ENCODE measurements at places on chromosomes 3 and 15. TPM values are rescaled to one million over a fixed set of nuclear protein-coding genes. Genes with fewer than 3 reads are reported as not detected.

GRCh38 chr3:66962664-66963063 is 35.4 kb upstream of the KBTBD8 start:
- no peak for DNase-seq

DNA sequence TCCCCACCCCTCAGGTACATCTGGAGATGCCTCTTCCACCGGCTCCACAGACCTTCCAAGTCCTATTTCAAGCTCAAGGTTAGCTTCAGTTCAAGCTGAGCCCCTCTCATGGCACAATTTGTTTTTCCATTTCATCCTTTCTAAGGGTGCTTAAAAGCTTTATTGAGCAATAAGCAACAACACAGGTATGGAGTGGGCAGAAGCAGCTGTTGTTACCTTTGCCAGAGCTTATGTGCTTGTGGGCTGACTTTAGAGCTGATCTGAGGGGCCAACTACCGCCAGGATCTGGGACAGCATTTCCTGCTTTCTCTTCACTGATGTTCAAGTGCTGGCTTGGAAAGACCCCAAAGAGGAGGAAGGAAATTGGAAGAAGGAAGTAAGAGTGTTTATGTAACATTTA is 140.0 kb upstream of the KLHL25 start:
- DNase-seq, result peak; percentile 26

DNA sequence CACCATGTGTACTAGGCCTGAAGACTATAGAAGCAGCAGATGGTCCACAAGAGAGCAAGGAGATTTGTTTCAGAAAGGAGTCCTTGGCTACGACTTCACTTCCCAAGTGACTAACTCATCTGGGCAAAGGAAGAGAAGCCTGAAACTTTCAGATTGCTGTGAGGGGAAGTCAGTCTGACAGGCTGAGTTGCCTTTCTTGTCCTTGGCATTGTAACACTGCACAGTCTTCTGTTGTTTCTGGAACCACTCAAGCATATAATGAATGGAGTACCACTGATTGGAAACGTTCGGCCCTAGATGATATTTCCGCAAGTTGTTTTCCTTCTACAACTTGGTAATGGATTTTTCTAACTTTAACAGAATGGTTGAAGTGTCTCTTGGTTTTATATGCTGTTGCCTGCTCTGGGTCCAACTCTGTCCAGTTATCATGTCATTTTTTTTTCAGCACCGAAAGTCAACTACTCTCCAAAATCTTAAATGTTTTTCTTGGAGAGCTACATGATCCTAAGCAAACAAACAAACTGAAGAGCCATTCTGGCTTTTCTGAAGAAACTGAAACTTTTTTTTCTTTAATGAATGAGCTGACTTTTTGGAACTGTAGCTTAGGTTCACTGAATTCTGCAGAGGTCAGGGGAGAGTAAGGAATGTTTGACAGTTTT is 685.7 kb downstream of the MECOM start:
- DNase-seq, result no peak

DNA sequence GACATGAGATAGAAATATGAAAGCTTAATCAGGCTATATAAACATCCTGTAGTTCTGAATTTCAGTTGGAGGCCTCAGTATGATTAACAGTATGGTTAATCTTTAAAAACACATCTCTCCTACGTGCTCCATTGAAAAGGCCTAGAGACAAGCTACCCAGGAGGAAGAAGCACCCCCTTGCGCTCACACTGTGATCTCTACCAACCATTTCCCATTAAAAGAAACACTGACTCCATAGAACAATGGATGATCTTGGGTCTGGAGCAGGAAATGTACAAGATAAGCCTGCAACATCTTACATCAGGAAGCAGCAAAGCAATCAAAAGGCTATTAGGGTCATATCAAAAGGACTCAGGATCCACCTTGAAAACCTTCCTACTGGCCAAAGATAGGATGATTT is 3.4 kb upstream of the EOGT start:
- no peak for DNase-seq

GRCh38 chr3:87833039-87833377 is 225.8 kb downstream of the CGGBP1 start:
- peak; percentile 54 for DNase-seq

- no peak for DNase-seq
Measured at GRCh38 chr15:57777003-57777402, 70.5 kb downstream of the POLR2M start.

DNA sequence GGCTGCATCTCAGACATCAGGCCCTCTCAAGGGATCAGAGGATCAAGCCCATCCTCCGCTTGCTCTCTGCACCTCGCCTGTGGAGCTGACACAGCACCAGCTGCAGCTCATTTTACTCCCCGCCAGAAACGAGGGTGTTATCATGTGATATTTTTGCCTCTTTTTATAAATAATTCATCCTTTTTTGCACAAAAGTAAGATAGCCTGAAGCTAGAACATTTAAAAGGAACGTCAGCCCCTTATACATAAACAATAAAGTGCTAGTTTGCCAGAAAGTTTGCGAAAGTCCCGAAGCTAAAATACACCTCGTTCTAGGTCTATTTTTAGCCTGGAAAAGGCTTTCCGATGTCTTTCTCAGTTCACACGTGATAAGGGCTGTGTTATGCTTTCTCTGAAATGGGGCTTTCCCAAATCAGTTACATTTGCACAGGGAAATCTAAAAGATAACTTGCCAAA is 9.6 kb upstream of the FAM174B start:
- DNase-seq, result peak; percentile 93

DNA sequence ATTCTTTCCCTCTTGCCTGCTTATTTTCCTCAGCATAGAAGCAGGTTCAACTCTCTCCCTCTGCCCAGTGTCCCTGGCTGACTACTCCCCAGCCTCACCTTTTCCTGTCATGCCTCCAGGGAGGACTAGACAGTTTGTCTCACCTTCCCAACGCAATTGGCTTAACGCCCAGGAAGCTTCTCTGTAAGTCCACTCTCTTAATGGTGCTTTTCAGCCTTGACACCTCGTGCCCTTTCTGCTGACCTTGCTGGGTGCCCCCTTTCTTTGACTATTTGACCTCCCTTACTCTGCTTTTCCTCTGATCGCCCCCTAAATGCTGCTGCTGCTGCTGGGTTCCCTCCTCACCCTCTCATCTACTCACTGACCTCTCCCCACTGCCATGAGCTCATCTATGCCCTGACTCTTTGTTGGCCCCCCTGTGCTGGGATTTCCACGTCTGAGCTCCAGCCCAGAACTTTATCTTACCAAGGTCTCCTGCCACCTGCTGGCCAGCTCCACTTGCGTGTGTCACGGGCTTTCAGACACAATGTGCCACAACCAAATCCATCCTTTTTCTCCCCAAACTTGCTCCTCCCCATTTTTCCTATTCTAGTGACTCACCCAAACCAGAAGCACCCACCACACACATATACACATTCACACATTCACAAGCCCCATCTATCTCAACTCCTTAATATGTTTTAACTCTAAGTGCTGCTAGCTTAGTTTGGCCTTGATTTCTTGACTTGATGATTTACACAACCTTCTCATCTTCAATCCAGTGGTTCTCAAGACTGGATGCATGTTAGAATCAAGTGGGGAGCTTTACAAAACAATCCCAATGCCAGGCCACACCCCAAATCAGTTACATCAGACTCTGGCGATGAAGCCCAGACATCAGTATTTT is 16.6 kb downstream of the EPB42 start:
- DNase-seq, result peak; percentile 37

- no peak for DNase-seq
Measured at GRCh38 chr3:32181365-32181764, 57.1 kb upstream of the CMTM8 start.

DNA sequence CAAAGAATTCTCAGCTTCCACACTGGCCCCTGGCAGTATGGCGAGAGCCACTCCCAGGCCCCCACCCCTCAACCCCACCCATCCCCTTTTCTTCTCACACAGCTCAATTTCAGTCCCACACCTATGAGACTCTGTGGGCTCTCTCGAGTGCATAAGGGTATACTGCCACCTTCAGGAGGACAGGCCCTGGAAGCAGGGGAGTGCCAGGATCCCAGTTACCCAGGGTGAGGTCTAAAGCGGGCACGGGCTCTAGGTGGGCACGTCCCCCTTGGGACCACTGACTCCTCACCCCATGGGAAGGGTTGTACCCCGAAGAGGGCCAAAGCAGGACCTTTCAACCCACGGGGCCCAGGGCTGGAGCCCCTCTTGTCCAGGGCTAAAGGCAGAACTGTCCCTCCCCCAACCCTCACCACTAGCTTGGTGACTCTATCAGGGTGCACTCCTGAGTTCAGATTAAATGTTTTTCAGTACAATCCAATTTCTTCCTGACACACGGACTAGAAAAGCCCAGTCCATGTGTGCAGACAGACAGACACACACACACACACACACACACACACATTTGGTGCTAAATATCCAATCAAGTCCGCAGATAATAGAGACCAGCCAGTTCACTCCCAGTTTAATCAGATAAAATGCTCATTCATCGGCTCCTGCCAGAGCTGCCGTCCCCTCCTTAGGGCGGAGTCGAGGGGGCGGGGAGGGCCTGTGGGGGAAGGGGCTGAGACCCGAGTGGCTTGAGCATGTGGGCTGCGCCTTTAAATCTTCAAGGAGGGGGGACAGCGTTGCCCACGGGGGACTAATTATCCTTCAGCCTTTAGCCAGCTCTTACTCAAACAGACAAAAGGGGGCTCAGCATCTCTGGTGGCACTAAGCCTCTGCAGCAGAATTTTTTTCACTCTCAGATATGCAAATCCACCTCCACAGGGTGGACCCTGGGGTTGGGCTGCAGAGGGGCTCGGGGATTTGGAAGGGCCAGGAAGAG is 59.3 kb downstream of the CYP11A1 start:
- DNase-seq, result peak; percentile 68

GRCh38 chr3:124315215-124316033 is 323.5 kb upstream of the ROPN1 start:
- no peak for DNase-seq

DNA sequence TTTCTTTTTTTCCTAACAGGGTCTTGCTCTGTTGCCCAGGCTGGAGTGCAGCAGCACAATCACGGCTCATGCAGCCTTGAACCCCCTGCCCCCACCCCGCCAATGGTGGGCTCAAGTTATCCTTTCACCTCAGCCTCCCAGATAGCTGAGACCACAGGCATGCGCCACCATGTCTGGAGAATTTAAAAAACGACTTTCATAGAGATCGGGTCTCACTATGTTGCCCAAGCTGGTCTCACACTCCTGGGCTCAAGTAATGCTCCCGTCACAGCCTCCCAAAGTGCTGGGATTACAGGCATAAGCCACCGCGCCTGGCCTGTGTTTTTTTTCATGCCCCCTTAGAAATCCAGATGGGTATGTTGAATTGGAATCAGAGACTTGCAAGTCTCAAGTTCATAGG is 40.3 kb downstream of the ERICH6 start:
- no peak for DNase-seq

- no peak for DNase-seq
Measured at GRCh38 chr3:58639001-58639400, 27.6 kb downstream of the FAM3D start.

DNA sequence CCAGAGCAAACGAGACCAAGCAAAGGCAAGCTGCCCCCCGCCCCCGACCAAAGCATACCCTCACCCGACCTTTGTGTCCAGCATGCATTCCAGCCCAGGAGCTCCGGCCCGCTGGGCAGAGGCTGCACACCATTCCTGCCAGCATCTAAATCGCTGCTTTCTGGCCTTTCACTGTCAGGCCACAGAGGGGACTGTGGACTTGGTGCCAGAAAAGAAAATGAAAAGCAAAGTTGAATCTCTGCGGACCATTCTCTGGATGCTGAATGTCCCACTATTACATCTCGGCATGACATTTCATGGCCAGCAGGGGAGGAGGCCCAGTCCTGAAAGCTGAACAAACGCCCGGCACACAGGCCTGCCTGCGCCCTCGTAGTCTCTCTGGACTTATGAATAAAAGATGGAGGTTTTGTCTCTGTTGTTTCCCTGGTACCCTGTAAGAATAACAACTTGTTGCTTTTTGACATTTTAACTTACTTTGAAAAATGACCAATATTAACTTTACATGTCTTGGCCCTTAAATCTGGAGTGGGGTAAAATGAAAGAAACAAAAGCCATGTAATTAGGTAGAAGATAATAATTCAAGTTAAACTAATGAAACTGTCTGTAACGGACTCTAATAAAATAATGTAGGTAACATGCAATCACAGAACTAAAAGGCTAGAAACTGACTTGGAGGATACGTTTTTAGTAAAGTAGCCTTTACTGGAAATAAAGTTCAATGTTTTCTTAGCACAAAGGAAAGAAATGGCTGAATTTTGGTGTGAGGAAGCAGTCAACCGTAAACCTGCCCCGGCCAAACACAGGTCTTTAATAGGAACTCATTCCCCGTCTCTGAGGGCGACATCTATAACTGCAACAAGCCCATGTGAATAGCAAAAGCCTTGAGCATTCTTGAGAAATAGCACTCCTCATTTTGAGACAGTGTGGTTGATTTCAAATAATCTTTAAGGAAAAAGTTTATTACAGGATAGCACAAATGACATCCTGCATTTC is 12.7 kb downstream of the IL17RD start:
- DNase-seq, result peak; percentile 79

Gene PROS1
- 22.5 TPM for total RNA-seq

DNA sequence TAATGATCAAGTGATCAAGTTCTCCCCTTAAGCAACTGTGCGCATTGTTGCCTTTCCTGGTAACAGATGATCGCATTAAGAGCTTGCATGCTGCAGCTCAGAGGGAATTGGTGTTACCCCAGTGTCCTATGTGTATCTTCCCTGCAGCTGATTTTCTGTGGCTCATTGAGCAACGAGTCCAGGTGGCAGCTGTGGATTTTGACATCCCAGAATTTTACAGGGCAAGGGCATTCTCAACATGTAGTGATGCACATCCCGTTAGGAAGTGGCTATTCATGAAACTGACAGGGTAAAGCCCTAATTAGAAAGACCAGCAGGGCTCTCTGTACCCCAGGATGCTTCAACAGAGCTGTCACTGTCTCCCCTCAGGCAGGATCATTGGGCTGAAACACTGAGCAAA is 232.8 kb downstream of the AGBL1 start:
- DNase-seq, result no peak

Gene CNTN6
- total RNA-seq, result 3.3 TPM

Gene C3orf49
- not detected for total RNA-seq

Gene ATP13A5
- 0.09 TPM for total RNA-seq

- no peak for DNase-seq
Measured at GRCh38 chr15:92817339-92817886, 82.7 kb upstream of the CHD2 start.

Gene ISY1
- 35.6 TPM for total RNA-seq

GRCh38 chr3:15476378-15476777 is 45.1 kb downstream of the COLQ start:
- DNase-seq, result peak; percentile 87

GRCh38 chr3:127005864-127006500 is 23.1 kb downstream of the PLXNA1 start:
- DNase-seq, result no peak

Gene ARNT2
- total RNA-seq, result 4.9 TPM

- peak; percentile 61 for DNase-seq
Measured at GRCh38 chr15:74402873-74403587, 30.7 kb downstream of the SEMA7A start.

GRCh38 chr3:45756055-45756454 is 40.3 kb downstream of the SLC6A20 start:
- DNase-seq, result no peak

- DNase-seq, result no peak
Measured at GRCh38 chr3:51384055-51384725, 901 bp upstream of the MANF start.

DNA sequence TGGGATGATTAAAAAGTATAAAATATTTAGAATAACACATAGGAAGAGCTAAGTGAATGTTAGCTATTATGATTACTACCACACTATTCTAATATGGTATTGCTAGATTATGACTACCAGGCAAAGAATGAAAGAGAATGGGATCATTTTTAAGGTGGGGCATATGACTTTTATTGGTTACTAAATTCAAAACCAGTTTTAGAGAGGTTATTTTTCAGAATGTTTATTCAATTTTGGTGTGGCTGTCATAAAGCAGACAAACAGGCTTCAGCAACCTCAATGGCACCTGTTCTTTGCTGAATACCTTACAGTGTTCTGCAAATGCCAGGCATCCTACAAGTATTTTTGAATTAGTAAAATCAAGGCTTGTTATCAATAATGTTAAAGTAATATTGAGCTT is 12.8 kb downstream of the SPTSSB start:
- DNase-seq, result no peak

All from muscle of leg (tissue), 16 donors.